Mucosa of gallbladder (tissue), 1 donor: ENCODE measurements at places on chromosomes 13 and 19. TPM values are rescaled to one million over a fixed set of nuclear protein-coding genes. Genes with fewer than 3 reads are reported as not detected.

- DNase-seq = peak; percentile 40
These were observed 23.5 kb upstream of the USP12 start for GRCh38 chr13:27194895-27195764.

DNA sequence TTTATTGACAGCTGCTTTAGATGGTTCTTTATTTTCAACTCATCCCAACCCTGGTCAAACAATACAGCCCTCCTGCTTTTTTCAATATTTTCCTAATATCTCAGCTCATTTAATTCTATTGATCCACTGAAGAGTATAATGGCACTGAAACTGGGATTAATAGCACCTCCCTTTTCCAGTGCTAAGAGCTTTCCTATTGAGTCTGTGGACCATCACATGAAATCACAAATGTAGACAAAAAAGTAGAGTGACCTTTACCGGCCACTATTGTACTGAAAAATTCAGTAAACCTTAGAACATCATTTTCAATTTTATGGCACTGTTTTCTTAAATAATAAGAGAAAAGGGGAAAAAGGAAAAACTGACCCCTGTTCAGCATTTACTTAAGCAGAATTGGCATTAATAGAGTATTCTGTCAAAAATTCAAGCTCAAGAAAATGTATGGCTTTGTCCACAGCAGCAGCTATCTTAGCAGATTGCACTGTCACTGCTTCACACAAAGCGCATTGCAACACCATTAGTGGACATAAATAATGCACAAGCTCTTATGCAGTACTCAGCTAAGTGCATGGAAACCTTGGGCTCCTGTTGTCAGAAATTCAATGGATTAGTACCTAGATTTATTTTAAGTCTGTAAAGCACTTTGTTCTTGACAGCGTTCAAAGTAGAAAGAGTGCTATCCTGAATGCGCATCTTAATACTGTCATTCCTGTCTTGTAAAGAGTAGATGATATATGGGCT, 851.0 kb upstream of the KLHL1 start:
- no peak for DNase-seq

GRCh38 chr13:34207334-34207733, 389.4 kb downstream of the RFC3 start:
- DNase-seq = peak; percentile 43

DNA sequence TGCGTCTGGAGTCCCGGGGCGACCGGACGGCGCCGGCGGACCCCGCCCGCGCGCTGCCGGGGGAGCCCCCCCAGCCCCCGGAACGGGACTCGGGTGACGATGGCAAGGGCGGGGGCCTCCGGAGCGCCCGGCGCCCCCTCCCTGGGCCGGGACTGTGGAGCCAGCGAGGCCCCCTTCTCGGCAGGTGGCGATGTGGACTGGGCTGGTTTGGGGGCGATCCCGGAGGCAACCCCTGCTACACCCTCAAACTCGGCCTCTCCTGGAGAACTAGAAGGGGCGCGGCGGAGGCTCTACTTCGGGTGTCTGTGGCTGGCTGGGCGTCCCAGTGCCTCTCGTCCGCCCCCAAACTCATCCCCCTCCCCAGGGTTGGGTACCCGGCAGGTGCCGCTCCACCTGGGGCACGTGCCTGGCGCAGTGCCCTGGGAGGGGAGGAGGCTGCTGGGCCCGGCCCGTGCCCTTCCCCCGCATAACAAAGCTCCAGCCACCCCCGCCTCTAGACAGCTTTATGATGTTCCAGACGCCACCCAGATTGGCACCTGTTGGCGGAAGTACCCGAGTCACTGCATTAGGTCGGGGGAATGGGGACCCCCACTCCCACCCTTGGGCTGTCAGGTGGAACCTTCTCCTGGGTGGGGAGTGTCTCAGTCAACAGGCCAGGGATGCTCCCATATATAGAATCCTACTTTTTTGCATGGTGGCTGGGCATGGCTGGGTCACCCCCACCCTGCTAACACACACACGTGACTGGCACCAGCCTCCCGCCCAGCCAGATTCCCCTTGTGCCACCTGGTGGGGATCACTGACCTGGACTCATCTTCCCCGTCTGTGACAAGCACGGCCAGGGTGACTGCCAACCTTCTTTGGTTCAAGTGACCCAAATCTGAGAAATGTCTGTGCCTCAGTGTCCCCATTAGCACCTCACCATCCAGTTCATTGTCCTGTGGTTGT, 722 bp downstream of the PKN1 start:
- peak; percentile 30 for DNase-seq

DNA sequence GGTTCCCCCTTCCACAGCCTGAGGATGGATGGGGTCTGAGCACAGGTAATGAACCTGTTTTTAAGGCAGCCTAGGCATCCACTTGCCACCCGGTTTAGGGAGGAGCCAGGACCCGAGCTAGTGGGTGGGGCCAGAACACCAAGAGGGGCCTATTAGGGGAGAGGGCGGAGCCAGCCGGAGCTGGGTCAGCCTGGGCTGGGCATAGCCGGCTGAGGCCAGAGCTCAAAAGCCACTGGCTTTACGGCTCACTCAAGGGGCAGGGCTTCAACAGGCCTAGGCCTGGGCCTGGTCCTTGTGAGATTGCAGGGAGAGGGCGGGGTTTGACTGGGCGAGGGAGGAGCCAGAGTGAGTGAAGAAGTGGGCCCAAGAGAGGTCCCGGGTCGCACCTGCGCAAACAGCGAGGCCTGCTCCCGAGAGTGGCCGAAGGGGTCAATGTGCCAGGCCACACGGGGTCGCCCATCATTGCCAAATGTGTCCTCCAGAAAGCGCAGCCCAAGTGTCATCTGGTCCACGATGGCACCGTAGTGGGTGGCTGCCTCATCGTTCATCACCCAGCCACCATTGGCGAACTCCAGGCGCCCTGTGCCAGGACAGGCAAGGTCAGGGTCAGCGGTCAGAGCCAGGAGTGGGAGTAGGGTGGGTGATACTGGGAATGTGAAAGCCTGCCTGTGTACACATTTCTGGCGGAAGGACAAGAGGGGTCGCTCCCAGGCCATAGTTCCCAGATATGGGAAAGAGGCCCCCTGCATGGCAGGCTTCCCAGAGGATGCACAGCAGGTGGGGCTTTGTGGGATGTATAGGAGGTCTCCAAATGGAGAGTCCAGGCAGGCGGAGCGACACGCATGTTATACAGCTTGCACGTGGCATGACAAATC, 1.9 kb downstream of the MAN2B1 start:
- no peak for DNase-seq

DNA sequence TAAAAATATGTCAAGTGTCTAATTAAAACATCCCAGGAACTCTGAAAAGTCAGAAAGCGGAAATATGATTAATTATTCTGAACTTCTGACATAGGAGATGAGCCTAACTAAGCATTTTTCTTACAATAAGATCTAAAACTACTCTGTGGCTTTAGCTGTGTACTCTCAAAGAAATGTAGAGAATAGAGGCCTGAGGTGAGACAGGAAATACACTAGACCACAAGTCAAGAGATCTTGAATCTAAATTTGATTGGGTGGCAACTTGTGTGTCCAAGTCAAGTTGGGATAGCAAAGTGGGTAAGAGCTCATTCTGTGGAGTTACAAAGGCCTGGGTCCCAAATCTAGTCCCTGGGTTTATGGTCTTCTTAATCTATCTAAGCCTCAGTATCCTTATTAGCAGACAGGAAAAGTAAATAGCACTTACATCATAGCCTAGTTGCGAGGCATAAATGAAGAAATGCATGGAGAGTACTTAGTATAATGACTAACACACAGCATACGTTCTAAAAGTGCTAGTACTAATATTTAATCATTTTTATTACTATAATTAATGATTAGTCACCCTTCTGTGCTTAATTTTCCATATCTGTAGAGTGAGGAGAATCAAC, 9.4 kb upstream of the LRRC63 start:
- DNase-seq = no peak

DNA sequence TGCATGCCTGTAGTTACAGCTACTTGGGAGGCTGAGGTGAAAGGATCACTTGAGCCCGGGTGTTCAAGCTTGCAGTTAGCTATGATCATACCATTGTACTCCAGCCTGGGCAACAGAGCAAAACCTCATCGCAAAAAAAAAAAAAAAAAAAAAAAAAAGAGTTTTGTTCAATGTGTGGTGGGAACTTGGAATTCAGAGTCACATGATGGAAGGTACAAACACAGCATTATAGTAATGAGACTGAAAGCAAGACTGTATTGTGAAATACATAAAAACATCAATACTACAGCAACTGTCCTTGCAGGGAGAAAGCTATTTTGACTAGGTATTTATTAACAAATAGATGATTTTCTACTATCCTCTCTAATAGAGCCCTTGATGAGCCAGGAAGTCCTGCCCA, 393.2 kb downstream of the DLEU7 start:
- no peak for DNase-seq

DNA sequence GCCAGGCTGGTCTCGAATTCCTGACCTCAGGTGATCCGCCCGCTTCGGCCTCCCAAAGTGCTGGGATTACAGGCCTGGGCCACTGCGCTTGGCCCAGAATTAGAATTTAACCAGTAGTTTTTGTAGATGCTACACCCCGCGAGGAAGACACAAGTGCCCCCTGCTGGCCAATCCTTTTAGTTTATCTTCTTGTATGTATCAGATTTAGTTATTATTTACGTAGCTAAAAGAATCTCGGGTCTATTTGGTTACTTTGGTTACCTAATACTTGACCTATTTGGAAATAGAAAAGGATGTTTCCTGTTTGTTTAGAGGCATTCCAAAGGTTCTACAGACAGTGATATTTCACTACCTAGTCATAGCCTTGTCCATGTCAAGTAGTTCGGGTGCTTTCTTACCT, 22.0 kb downstream of the MUC16 start:
- no peak for DNase-seq

DNA sequence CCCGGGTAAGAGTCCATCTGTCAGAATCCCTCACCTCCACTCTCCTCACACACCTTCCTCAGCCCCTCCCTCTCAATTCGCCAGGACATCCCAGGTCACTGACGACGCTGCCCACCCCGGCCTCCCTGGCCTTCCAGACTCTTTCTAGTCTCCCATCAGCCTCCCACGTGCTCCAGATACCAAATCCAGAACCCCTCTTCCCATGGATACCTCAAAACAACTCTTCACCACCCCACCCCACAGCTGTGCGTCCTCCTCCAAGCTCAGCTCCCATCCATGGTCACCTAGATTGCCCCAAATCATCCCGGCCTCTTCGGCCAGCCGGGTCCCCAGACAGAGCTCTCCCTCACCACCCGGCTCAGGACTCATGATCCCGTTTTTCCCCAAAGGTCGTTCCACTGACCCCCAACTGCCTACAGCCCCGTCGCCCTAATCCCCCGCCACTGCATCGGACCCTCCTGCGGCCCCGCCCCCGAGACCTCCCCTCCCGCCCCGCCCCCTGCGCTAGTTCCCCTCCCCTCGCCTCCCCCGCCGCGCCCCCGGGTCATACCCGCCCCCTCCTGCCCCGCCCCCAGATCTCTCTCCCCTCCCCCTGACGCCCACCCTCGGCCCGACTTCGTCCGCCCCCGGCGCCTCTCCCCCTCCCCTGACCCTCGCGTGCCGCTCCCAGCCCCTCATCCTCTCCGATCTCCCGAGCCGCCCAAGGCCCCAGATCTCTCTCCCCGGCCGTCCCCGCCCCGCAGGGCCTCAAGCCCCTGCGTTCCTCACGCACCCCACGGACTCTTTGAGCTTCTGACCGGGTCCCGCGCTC, 546 bp downstream of the UBXN6 start:
- DNase-seq = no peak

DNA sequence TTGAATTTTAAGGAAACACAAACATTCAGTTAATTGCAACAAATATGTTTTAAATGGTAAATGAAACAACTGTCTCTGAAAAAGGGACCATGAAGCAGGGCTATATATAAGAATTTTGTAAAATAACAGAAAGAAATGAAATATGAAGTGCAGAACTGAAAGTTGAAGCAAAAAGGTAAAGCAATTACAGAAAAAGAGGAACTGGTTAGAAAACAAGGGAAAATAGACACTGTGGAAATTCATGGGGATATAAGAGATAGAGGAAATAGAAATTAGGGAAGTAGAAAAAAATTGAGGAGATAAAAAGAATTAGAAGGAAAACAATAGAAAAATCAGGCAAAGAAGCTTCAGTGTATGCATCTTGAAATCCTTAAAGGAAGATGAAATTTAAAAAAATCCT, 40.0 kb upstream of the TDRD3 start:
- DNase-seq = no peak

DNA sequence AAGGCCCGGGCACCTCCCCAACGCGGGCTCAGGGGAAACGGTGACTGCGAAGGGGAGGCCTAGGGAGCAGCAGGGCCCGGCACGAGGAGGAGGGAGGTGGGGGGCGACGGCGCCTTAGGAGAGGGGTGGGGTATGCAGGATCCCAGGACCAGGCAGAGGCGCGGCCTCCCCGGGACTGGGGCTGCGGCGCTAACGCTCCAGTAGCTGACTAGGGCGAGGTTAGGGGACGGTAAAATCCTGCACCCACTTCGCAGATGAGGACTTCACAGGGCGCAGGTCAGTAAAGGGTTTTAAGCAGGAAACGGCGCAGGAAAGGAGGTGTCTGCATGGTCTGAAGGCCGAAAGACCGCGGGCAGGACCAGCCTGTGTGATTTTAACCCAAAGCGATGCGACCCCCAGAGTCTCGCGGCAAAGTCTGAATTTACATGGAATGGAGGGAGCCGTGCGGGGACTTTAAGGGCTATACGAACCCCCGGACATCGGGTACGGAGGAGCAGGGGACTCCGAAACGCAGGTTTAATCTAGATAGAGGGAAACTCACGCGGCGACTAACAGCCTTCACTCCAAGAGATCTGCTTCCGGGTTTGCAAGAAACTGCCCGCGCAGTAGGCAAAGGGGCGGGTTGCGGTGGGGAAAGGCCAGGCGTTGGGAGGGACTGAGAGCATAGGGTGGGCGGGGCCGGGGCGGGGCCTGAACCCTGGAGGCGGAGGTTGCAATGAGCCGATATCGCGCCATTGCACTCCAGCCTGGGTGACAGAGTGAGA, at the start of gene ZNF665:
TSS of gene ZNF665 (minus strand) at position 588 of the 764 bp plus-strand sequence. CDS start 10,460 bp downstream, outside the sequence.
- peak; percentile 90 for DNase-seq

GRCh38 chr13:99265821-99266426, 7.7 kb upstream of the GPR18 start:
- DNase-seq = no peak

GRCh38 chr19:48713864-48714755, 5.4 kb downstream of the MAMSTR start:
- peak; percentile 99 for DNase-seq

GRCh38 chr19:36577271-36577996, 4.3 kb upstream of the ZNF529 start:
- no peak for DNase-seq

DNA sequence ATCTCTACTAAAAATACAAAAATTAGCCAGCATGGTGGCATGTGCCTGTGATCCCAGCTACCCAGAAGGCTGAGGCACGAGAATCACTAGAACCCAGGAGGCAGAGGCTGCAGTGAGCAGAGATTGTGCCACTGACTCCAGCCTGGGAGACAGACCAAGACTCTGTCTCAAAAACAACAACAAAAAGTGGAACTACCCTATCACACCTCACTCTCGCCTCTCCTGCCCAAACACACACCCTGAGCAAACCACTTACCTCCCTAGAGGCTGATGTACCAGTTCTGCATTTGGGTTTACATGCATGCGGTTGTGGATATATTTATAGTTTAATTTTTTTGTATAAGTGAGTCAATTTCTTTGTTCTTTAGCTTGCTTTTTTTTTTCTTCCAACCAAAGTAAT, 7.7 kb upstream of the PTOV1 start:
- DNase-seq = no peak

THAP8 gene
- total RNA-seq = 12.9 TPM

TMC4 gene
- total RNA-seq = 198 TPM

ADGRE1 gene
- total RNA-seq = 0.46 TPM

ONECUT3 gene
- total RNA-seq = 6.3 TPM

ZNF799 gene
- total RNA-seq = 9.7 TPM
